ENCODE measurements at places on chromosomes 1 and 21.

DNA sequence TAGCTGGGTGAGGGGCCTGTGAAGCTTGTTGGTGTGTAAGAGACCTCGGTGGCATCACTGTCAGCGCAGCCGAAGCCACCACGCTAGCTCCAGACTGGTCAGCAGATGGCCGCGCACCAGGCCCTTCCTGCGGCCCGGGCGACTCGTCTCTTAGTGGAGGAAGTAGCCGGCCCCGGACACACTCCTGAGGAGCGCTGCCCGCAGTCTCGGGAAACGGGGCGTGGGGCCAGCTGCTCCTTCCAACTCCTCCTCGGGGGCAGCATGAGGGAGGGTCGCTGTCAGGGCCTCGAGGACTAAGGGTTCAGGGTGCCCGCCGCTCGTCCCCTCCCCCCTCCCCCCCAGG is 20.4 kb downstream of the H3-3A start:
- peak; percentile 70 for DNase-seq

GRCh38 chr1:178282949-178283367 is 189.1 kb downstream of the RASAL2 start:
- no peak for DNase-seq

GRCh38 chr21:18298228-18298627 is 53.6 kb downstream of the CHODL start:
- no peak for DNase-seq

- no peak for DNase-seq
These were observed 134.4 kb downstream of the SDCCAG8 start for GRCh38 chr1:243390162-243390791.

GRCh38 chr1:32939655-32940371 is 24.8 kb downstream of the RNF19B start:
- DNase-seq: peak; percentile 11

GRCh38 chr21:34606621-34607020 is 8.3 kb downstream of the RCAN1 start:
- no peak for DNase-seq

- DNase-seq: no peak
These were observed 359.9 kb downstream of the PCP4 start for GRCh38 chr21:40227096-40227495.
